ENCODE measurements at places on chromosomes 6 and 20.

DNA sequence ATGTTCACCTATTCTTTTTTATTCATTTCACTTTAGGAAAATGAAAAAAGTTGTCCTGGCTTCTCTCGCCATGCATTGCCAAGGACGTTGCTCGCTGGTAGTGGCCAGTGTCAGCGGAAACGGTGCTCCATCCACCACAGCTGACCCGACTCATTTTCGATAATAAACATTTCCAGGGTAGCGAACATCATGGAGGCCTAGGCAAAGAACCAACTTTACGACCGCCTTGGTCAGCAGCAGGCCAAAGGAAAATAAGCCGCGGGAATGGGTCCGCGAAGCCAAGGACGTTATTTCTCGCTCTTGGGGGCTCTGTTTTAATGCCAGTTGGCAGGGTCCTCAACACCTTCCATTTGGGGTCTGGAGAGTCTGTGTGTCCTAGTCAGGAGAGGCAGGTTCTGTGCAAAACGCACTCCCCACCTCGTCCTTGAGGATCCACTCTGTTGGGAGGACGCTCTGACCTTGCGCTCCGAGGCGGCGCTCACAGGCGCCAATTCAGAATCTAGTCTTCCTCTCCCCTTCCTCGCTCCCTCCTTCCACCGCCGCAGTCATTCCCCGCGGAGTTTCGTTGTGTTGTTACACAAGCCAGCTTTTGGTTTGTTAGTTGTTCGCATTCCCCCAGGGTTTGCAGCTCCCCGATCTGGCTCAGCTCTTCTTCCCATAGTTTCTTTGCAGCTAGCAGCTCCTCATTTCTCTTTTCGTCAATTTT is 4.1 kb upstream of the PAX1 start:
- DNase-seq = no peak

DNA sequence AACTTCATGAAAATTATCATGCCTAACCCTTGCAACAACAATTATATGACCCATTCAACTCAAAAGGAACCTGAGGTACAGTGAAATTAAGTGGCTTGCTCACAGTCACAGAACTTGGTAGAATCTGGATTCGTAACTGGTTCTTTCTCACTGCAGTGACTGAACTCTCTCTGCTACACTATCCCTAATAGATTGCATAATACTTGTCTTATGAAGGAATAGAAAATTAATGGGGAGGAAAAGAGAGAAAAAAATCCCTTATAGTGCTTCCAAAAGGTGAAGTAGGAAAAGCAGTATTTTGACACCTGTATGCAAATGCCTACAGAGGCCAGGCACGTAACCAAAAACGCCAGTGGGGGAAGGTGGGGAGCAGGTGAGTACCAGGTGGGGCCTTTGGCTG is 186.6 kb downstream of the LY86 start:
- DNase-seq = no peak

- no peak for DNase-seq
Measured at GRCh38 chr20:4585104-4585753, 136.5 kb upstream of the PRND start.

DNA sequence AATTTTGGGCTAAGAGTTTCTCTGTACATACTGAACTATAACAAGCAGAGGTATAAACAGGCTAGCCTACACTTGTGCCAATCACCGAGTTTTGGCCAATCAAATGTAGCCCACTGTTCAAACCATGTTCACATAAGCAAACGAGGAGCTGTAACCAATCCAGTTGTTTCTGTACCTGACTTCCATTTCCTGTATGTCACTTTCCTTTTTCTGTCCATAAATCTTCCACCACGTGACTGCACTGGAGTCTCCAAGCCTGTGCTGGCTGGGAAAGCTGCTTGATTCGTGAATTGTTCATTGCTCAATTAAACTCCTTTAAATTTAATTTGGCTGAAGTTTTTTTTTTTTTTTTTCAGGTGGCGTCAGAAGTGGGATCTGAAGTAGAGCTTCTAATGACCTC is 332.9 kb downstream of the RNF144B start:
- DNase-seq = no peak

DNA sequence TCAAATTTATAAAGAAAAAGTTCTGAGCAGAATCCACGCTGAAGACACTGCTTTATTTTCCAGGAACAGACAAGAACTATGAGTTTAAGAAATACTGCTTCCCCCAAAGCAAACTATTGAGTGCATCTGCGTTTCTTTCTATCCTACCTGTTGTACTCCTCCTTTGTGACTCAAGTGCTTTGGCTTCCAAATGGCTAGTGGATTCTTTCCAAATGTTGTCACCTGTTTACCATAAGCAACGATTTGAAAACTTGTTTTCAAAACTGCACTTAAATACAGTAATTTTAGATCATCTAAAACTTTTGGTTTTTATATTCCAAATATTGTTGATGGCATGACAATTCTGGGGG is 9.5 kb downstream of the PXDC1 start:
- DNase-seq = no peak

GRCh38 chr20:61580958-61581824 is 329.1 kb downstream of the CDH4 start:
- DNase-seq = no peak

DNA sequence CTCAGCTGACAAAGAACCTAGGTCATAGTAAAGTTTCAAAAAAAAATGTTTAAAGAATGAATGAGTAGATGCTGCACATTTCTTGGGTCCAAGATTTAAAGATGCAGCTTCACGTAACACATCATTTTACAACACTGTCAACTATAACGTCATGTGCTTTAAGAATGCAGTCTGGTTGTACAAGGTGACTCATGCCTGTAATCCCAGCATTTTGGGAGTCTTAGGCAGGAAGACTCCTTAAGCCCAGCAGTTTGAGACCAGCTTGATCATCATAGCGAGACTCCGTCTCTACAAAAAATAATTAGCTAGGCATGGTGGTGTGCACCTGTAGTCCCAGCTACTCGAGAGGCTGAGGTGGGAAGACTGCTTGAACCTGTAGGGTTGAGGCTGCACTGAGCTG is 21.9 kb downstream of the SLC17A5 start:
- DNase-seq = no peak

DNA sequence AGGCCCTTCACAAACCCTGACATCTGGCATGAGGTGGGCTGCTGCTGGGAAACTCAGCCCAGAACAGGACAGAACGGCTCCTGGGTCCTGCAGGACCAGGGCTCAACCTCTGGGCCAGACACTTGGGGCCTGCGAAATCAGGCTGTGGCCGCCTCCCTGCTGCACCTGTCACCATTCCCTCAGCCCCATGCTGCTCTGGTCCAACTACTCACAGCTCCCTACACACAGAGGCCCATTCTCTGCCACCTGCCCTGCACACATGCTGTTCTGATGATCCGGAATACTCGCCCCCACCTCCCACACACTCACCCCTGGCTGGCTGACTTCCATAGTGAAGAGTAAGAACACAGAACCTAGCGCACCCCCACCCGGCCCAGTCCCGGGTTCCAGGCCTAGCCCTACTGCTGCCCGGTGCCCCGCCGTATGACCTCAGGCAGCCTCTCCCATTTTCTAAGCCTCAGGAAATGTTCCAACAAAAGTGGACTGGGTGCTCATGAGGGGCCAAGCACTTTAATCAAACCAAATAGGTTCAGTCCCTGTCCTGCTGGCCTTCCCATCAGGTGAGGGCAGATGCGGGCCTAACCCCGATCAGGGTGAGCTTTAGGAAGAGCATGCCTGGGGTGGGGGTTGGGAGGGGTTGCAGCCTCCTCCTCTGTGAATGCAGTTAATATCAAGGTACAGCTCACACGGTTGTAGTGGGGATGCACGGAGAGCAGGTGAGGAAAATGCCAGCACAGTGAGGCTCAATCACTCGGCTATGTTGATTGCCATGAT is 3.9 kb downstream of the PEDS1 start:
- DNase-seq = no peak

DNA sequence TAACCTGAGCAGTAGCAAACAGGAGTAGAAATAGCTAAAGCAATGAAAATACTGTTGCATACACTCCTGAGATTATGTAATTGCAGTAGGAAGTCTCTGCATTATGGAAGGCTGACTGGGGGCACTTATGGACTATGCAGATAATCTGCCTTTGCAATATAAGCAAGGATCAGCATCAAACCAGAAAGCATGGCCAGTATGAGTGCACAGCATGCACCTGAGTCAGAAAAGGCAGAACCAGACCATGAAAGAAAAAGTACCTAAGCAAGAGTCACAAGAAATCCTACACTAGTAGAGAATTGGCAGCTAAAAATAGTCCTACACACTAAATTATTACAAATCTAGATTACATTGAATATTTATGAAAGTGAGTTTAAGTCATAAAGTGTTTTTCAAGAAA is 164.3 kb downstream of the KIF6 start:
- no peak for DNase-seq

DNA sequence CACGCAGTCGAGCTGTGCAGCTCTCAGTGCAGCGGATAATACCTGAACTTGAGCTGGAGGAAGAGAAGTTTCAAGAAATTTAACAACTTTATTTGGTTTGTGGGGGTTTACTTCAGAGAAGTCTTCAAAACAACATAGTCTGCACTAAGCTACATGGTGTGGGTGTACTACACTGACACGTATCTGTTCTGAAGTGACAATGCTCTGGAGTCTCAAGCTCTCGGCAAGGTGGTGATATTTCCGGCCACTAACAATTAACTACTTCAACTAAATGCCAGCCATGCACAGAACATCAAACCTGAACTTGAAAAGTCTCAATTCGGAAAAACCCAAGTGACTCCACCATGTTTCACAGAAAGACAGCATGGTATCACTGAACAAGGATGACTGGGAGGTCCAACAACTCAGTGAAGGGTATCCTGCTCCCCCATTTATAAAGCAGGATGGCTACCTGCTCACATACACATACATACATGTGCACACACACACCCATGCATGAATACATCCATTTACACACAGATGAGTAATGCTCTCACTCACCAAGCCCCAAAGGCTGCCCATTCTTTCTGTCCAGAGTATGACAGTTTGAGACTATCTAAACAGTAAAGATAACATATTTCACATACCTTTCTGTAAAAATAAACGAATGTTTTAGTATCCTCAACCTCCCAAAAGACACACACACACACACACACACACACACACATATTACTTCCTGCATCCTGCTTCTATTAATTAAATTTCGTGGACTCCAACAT is 15.4 kb upstream of the ANKRD60 start:
- no peak for DNase-seq

GRCh38 chr6:135195522-135195921 is 14.4 kb downstream of the MYB start:
- no peak for DNase-seq

GRCh38 chr6:63644668-63645326 is 9.2 kb downstream of the PHF3 start:
- DNase-seq = no peak

DNA sequence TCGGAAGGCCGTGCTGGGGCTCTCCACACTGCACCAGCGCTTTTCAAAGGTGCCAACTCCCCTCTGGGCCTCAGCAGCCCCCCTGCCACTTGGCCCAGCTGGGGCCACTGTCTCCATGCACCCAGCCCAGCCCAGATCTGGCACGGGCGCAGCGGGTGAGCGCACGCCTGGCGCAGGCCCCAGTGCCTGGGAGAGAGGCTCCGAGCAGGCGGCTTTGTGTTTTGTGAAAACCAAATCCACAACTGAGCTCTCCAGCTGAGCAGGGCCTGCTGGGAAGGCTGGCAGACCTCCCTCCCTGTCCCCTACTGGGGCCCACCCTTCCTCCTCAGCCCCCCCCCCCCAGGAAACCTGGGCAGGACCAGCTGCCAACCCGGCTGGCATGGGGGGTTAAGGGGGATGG is 17.0 kb downstream of the MDGA1 start:
- DNase-seq = no peak

DNA sequence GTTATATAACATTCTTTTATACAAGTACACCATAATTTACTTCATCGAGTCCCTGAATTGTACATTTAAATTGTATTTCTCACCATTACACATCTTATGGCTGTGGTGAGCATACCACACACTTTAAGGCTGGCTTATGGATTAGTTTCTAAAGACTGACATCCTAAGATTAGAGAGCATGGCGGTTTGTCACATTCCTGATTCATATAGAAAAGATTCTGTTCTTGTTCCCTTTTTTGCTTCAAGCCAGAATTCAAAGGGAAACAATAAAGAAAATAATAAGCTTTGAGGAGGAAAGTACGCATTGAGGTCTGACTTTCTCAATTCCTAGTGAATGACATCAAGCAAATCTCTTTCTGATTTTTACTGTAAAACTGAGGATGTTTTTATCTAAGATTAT is 2.5 kb downstream of the BTN1A1 start:
- no peak for DNase-seq

GRCh38 chr6:49582529-49582928 is 32.1 kb downstream of the C6orf141 start:
- no peak for DNase-seq

- DNase-seq = no peak
Measured at GRCh38 chr6:135605278-135605790, 107.8 kb upstream of the AHI1 start.

DNA sequence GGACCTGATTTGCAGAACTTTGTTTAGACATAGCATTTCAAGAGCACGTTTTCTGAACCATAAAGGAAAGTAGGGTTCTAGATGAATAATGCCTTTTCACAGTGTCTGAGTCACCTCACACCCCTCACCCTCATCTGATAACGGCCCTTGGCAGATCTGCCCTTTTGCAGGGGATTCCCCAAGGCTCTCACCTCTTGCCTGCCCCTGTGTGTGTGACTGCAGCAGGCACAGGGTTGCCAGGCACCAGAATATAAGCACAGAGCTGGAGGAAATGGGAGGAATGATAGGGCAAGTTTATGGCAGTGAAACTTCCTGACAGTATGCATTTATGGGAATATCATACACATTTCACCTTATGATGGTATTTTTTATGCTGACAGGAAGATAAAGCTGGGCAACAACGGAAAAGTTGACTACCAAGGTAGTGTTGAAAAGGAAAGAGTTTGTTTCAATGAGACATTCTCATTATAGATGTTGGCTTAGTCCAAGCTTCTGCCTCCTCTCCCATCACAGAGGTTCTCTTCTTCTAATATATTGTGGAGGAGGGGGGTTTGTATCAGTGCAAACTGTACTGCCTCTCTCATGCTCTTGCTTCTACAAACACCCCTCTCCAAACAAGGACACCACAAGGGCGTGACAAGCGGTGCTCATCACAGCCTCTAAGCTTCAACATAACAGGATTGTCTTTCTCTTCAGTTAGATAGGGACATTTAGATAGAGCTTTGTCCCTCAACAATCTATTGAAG is 101.5 kb upstream of the BACH2 start:
- peak; percentile 86 for DNase-seq

DNA sequence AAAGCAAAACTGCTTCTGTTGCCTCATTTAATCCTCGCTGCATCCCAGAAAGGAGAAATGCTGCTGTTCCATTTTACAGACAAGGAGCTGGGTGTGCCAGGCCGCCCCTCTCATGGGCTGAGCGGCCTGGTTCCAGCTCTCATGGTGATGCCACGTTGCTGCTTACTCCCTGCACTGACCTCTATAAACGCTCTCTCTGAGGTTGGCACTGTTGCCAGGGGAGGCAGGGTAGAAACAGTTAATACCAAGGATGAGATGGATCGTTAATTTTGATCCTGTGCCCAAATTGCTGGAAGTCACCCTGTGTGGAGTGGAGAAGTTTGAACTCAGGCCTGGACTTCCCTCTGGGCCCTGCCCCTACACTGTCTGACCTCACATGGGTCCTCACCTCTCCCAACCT is 25.6 kb downstream of the SIRPA start:
- no peak for DNase-seq

GRCh38 chr6:156559162-156559690 is 218.0 kb upstream of the ARID1B start:
- no peak for DNase-seq
